ENCODE measurements at places on chromosomes 12 and 14.

DNA sequence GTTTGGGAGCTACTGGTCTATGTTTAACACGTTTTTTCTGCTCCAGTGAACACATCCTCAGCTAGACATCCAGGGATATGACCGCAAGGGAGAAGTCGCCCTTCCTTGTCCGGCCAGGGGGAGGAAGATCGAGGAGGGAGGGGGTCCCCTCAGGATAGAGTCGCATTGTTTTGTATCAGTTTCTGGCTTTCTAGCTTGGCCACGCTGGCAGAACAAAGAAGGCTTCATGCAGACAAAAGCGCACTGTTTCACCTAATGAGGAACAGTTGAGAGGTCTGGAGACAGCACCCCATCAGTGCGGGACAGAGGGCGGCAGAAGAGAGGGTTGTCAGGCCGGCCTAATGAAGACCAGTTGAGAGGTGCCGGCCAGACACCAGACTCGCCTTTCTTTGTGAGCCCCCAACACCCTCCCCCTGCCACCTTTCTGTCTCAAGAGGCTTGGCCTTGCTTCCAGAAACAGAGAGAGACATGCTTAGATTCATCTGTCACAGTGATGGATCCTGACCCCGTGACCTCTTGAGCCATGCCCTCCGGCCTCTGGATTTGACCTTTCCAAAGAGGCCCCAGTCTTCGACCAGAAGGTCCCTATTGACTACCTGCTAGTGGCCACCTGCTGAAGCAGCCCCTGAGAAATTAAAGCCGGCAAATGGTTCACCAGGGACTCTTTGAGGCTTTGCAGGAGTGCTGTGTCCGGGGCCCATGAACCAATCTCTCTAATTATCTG is 254.7 kb upstream of the TBX3 start:
- H3K4me3 ChIP-seq: no peak overlapping the region
- no peak overlapping the region for H3K27ac ChIP-seq
- H3K4me1 ChIP-seq: no peaks in the 10 kb centered on the region
- no peak for DNase-seq
- H3K36me3 ChIP-seq: no peaks in the 10 kb centered on the region
- no peaks in the 10 kb centered on the region for H3K27me3 ChIP-seq

DNA sequence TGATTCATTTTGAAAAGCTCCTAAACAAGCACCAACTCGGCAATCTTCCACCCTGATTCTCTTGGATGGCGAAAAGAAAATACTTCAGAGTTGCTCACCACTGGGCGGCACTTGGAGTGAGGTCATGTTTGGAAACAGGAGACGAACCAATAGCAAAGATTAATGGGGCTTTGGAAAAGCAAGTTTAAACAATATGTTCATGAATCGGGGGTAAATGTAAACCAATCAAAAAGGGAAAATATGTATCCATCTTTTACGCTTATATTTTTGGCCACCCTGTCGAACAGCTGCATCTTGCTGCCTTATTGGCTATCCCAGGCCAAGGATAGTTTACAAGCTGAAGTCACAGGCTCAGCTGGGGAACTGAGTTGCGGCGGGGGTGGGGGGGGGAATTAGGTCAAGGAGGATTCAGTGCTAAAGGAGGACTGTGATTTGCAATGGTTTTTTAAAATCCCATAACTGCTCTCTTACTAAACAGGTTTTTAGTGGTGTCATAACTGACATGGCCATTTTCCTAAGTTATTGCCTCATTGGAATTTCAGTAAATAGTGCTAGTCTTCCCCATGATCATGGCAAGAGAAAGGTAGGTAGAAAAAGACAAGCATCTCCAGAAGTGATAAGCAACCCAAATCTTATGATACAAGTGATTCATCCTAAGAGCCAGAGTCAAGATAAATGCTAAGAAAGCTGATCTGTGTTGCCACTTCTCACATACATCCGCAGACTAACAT is 210.6 kb downstream of the PHLDA1 start:
- no peaks in the 10 kb centered on the region for H3K4me1 ChIP-seq
- no peaks in the 10 kb centered on the region for H3K36me3 ChIP-seq
- no peaks in the 10 kb centered on the region for H3K27me3 ChIP-seq
- no peak for DNase-seq

DNA sequence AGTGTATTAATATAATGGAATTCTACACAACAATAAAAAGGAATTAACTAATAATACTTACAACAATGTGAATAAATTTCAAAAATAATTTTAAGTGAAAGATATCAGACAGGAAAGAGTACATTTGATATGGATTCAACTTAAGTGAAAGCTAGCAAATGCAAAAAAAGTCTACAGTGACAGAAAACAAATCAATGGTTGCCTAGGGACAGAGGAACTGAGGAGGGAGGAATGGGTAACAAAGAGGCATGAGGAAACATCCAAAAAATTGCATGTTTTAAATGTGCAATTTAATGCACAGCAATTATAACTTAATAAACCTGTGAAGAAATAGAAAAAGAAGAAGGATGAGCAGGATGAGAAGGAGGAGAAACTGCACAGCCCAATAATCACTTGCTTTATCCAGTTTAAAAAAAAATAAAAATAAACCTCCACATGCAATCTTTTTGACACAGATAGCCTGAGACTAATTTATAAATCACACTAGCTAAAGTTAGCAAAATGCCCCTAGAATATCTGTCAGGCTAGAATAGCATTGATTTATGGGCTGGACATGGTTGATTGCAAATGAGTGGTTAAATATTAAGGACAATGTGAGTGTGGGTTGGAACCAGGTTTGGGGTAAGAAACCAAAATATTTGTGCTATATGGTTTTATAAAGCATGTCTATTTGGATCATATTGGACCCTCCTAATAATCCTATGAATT is 1089.1 kb downstream of the TRHDE start:
- no peaks in the 10 kb centered on the region for H3K4me1 ChIP-seq
- H3K27me3 ChIP-seq: no peaks in the 10 kb centered on the region
- no peak overlapping the region for H3K4me3 ChIP-seq

DNA sequence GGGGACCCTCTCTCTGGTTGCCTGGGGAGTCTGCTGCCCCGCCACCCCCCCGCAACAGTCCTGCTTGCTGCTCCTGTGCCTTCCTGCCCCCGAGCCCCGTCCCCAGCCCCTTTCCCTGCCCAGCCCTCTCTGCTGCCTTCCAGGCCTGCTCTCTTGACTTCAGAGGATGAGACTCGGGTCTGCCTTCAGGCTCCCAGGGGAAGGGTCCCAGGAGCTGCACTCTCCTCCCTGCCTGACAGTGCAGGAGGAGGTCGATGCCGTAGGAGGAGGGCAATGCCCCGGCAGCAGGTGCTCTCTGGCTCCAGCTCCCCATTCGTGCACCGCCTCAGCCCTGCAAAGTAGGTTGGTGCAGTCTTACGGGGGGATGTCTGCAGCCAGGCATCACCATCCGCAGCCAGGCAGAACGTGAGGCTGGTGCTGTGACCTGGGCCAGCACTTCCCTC is 185.1 kb upstream of the C14orf180 start:
- H3K27ac ChIP-seq: no peak overlapping the region
- H3K36me3 ChIP-seq: no peaks in the 10 kb centered on the region
- H3K27me3 ChIP-seq: no peaks in the 10 kb centered on the region
- no peak for DNase-seq
- H3K4me3 ChIP-seq: no peak overlapping the region
- no peaks in the 10 kb centered on the region for H3K4me1 ChIP-seq

- H3K4me3 ChIP-seq: no peak overlapping the region
- H3K27me3 ChIP-seq: no peaks in the 10 kb centered on the region
- DNase-seq: no peak
- H3K4me1 ChIP-seq: no peaks in the 10 kb centered on the region
- H3K36me3 ChIP-seq: no peaks in the 10 kb centered on the region
Measured at GRCh38 chr12:117889098-117889497, 79.7 kb downstream of the KSR2 start.

All from aorta (tissue), 5 donors.